ENCODE measurements at places on chromosomes 2 and 18. TPM values are rescaled to one million over a fixed set of nuclear protein-coding genes. Genes with fewer than 3 reads are reported as not detected.

The GRB14 gene
- total RNA-seq: 10.5 TPM

The CD226 gene
- 16.1 TPM for total RNA-seq

GRCh38 chr2:729376-729861 lies 52.2 kb upstream of the TMEM18 start:
- DNase-seq: no peak

- DNase-seq: no peak
Measured at GRCh38 chr2:120586507-120587278, 149.0 kb upstream of the GLI2 start.

DNA sequence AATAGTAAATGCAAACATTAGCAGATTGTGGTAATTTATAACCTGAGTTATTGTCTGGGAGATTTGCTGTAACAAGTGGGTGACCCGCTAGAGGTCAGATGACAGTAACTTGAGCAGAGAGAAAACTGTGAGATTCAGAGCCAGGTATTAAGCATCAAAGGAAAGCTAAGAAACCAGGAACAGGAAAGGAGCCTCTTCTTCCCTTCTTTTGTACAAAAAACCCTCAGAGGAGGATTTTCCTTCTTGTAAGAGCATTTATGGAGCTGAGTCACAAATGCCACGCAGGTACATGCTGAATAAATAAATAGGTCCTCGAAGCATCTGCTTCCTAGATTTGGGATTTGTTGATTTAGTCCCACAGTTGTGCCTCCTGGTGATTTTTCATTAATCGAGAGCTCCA lies 146.5 kb downstream of the SH3BP4 start:
- no peak for DNase-seq

DNA sequence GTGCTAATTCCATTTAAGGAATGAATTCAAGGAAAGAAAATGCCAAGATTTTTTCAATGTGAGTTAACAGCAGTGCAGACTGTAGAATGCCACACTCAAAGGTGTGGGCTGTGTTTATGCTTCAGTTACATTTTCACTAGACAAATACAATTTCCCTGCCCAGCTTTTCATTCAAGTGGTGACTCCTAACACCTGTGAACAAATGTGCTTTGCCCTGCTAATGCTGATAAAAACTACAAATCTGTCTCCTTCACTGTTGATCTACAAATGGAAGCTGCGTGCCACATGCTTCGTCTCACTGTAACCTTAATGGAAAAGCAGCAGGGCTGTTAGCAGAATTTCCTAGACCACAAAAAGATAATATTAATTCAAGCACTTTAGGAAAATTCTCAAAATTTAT lies 19.8 kb upstream of the TCF4 start:
- no peak for DNase-seq

DNA sequence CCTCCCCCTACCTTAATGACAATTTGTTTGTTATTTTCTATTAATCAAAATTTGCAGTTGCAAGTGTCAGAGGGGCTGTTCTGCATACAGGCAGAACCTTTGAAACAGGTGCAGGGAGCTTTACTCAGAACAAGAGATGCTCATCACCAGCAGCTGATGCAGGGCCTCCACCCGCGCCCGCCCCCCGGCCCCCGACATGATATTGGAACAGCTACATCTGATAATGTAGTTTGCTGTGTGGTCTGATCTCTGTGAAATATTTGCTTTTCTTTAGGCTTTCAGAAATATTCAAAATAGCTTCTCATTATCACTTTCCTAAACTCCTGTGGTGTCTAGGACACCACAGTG lies 130.0 kb downstream of the PRKCE start:
- DNase-seq: peak; percentile 61

GRCh38 chr2:164061129-164061746 lies 325.4 kb upstream of the FIGN start:
- DNase-seq: no peak

- DNase-seq: no peak
Measured at GRCh38 chr18:12478269-12479047, 70.7 kb downstream of the PRELID3A start.

DNA sequence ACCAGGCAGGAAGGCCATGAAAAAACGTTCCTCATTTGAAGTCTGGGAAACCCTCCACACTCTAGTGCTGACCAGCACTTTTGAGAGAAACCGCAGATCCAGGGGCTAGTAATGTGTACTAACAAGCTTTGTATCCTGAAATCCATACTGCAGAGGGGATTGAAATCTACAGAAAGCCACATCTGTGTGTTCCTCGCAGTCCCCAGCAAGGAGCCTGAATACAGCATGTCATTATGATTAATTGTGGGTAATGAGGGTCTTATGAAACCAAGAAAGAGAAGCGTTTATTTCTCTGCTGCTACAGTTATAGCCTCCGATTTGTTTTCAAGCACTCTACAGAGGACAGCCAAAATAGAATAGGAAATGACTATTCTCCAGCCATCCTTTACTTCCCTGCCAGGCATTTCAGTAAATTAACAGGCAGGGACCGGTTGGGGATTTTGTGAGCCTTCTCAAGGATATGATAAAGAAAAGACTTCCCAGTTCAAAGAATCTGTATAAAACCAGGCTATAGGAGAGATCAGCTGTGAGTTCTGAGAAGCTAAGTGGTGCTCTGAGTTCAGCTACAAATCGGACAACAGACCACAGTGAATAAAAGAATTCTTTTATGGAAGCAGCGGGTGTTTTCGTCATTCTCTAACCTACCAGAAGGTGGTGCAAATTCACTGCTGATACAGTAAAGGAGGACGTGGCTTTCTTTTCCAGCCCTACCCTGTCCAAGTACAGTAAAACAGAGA lies 133.4 kb downstream of the INSIG2 start:
- DNase-seq: no peak
